ENCODE measurements at places on chromosomes 11 and 22. TPM values are rescaled to one million over a fixed set of nuclear protein-coding genes. Genes with fewer than 3 reads are reported as not detected.

Gene GSTT2
- 0.75 TPM for total RNA-seq

Gene CARD18
- not detected for total RNA-seq

Gene HBD
- total RNA-seq = not detected

DNA sequence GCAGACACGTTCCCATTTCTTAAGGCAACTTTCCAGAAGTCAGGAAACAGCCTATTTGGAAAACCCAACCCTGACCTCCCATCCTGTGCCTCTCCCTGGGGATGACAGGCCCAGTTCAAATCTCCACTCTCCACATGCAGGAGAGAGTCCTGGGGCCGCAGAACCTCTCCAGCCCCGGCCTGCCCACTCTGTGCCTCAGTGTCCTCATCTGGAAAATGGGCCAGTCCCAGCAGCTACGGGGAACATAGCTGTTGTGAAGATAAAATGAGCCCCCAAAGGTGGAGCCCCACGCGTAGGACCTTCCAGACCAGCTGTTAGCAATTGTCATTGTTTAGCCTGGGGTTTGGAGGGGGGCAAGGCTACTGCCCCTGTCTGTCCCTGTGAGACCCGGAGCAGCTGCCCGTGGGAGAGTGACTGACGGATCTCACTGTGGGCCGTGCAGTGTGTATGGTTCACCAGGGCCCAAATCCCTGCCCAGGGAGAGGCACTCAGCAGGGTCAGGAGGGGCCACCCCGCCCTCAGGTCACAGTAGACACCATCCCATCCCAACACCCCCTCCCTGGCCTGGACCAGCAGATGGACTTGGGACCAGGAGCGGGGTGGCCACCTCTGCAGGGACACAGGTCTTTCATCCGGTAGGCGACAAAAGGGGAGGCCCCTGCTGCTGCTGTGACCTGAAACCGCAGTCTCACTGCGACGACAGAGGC lies 145.9 kb downstream of the CTTN start:
- peak overlapping the region; percentile 87 for H3K27ac ChIP-seq
- no peak overlapping the region for H3K4me3 ChIP-seq
- no peaks in the 10 kb centered on the region for H3K36me3 ChIP-seq
- DNase-seq = peak; percentile 66
- H3K27me3 ChIP-seq = no peaks in the 10 kb centered on the region

DNA sequence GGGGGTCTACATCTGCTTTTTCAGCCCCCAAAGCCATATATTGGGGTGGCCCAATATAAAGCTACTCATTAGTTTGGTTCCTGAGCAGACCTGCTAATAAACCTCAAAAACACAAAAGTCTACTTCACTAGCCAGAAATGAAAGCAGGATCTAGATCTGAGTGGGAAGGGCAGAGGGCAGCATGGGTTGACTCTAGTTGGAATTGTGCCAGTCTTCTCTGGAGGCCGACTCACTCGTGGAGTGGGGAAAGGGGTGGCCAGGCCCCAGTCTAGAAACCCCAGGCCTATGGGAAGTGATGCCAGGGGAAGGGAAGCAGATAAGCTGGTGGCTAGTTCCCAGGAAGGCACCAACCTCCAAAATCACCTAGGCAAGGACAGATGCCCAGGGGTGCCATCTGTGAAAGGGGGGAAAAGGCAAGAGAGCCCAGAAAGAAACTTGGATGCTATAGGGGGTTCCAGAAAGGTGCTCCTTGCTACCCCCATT lies 5.3 kb downstream of the PATZ1 start:
- H3K27ac ChIP-seq = no peak overlapping the region
- no peak for DNase-seq
- H3K4me1 ChIP-seq = peaks cover 7% of the 10 kb centered on the region
- H3K36me3 ChIP-seq = peaks cover 41% of the 10 kb centered on the region
- H3K27me3 ChIP-seq = no peaks in the 10 kb centered on the region

- H3K36me3 ChIP-seq = peaks cover 11% of the 10 kb centered on the region
- 0 out of 2 replicates have a peak, but pooled peaks cover 3% of the 10 kb centered on the region for H3K4me1 ChIP-seq
- peak overlapping the region; percentile 96 for H3K4me3 ChIP-seq
- no peak for DNase-seq
- peak overlapping the region; percentile 94 for H3K27ac ChIP-seq
Measured at GRCh38 chr22:28742562-28742962, 723 bp downstream of the HSCB start.

- DNase-seq = no peak
- H3K4me3 ChIP-seq = no peak overlapping the region
- no peaks in the 10 kb centered on the region for H3K27me3 ChIP-seq
- no peak overlapping the region for H3K27ac ChIP-seq
- peaks cover 7% of the 10 kb centered on the region for H3K4me1 ChIP-seq
- peaks cover 13% of the 10 kb centered on the region for H3K36me3 ChIP-seq
Measured at GRCh38 chr22:20738394-20739089, 35.4 kb upstream of the SERPIND1 start.

GRCh38 chr22:32265882-32266767 lies 11.0 kb upstream of the SLC5A4 start:
- H3K36me3 ChIP-seq = no peaks in the 10 kb centered on the region
- DNase-seq = peak; percentile 47
- H3K27ac ChIP-seq = no peak overlapping the region
- no peak overlapping the region for H3K4me3 ChIP-seq
- H3K4me1 ChIP-seq = no peaks in the 10 kb centered on the region
- no peaks in the 10 kb centered on the region for H3K27me3 ChIP-seq

Measured in SJCRH30 (cell line).